ENCODE measurements at places on chromosomes 11 and 22. TPM values are rescaled to one million over a fixed set of nuclear protein-coding genes. Genes with fewer than 3 reads are reported as not detected.
A peak's percentile ranks its signal among the peaks of the same experiment; 100 is the strongest.

DNA sequence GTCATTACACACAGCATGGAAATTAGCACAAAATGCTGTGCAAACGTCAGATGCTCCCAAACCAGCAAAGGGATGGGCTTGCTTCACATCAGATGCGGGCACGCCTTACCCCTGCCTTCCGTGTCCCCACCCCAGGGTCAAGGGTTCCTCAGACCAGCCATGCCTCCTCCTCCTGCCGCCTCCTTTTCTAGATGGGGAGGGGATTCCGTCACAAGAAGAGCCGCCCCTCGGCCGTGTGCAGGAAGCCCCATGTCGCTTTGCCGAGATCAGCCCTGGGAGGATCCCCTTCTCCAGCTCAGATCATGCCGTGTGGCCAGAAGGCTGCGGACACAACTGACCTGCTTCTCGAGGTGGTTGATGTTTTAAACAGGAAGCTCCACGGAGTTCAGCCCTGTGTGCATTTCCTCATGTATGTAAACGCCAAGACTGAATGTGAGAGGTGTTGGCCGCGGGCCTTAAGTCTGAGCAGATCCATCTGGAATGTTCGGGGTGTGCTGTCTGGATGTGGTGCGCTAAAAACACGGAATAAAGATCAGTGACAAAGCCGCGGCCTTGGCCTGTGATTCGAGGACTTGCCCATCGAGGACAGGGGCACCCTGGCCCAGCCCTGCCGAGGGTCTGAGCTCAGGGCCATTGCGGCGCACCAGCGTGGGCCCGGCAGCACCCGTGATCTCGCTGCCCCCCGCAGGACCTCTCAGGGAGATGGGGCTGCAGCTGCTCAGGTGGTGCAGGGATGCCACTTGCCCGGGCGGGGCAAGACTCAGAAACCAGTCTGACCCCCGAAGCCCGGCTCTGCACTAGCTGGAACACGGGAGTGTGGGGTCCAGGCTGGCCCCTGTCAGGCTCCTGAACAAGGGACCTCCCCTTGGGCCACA, 412.9 kb downstream of the TBC1D22A start:
- H3K27me3 ChIP-seq, result no peaks in the 10 kb centered on the region
- no peak overlapping the region for H3K27ac ChIP-seq
- peaks cover 9% of the 10 kb centered on the region for H3K4me1 ChIP-seq
- H3K4me3 ChIP-seq, result no peak overlapping the region
- H3K36me3 ChIP-seq, result peaks cover 57% of the 10 kb centered on the region

DNA sequence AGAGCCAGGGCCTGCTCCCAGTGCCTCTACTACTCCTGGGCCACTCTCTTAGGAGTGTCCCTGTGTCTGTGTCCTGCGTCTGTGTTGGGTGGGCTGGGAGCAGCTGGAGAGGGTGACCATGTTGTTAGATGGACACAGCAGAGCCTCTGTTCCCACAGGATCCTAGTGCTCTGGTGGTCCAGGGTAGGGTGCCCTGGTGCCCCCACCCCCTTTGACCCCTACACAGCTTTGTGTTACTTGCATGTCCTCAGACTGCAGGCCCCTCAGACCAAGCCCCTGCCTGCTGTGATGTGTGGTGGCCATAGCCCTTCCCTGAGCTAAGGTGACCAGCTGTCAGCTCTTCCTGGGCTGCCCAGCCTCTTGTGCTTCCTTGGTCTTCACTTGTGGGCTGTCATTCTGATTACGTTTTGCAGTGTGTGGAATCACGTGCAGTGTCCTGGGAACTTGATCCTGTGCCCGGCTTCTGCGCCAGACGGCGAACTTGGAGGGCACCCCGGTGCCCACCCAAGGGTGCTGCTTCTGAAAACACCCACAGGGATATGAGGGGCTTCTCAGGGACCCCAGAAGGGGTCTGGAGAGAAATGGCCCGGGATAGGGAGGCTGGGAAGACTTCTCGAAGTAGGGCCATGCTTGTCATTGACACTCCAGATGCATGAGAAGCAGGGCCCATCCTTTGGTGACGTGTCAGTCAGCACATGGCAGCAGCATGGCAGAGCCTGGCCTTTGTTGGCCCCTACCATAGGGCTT, 1.5 kb downstream of the TANGO2 start:
- peaks cover 1% of the 10 kb centered on the region for H3K27me3 ChIP-seq
- peaks cover 6% of the 10 kb centered on the region for H3K36me3 ChIP-seq
- peak overlapping the region; percentile 0 for H3K27ac ChIP-seq
- peaks cover 43% of the 10 kb centered on the region for H3K4me1 ChIP-seq
- H3K4me3 ChIP-seq, result no peak overlapping the region
- no peak for DNase-seq

The OR5B21 gene
- not detected for total RNA-seq

The UPK3A gene
- 0.28 TPM for total RNA-seq

GRCh38 chr11:61567286-61568061, 13.4 kb downstream of the SYT7 start:
- DNase-seq, result no peak
- no peak overlapping the region for H3K4me3 ChIP-seq
- H3K27ac ChIP-seq, result no peak overlapping the region
- peaks cover 25% of the 10 kb centered on the region for H3K4me1 ChIP-seq
- peaks cover 3% of the 10 kb centered on the region for H3K36me3 ChIP-seq
- H3K27me3 ChIP-seq, result peaks cover 18% of the 10 kb centered on the region

GRCh38 chr11:11381471-11382105, 28.5 kb upstream of the CSNK2A3 start:
- peaks cover 7% of the 10 kb centered on the region for H3K36me3 ChIP-seq
- no peak overlapping the region for H3K4me3 ChIP-seq
- no peak for DNase-seq
- no peak overlapping the region for H3K27ac ChIP-seq
- H3K4me1 ChIP-seq, result peaks cover 12% of the 10 kb centered on the region

GRCh38 chr22:42131562-42131961, 952 bp upstream of the CYP2D6 start:
- peaks cover 19% of the 10 kb centered on the region for H3K36me3 ChIP-seq
- peaks cover 4% of the 10 kb centered on the region for H3K4me1 ChIP-seq
- no peak overlapping the region for H3K4me3 ChIP-seq

The OR6A2 gene
- 0.11 TPM for total RNA-seq

DNA sequence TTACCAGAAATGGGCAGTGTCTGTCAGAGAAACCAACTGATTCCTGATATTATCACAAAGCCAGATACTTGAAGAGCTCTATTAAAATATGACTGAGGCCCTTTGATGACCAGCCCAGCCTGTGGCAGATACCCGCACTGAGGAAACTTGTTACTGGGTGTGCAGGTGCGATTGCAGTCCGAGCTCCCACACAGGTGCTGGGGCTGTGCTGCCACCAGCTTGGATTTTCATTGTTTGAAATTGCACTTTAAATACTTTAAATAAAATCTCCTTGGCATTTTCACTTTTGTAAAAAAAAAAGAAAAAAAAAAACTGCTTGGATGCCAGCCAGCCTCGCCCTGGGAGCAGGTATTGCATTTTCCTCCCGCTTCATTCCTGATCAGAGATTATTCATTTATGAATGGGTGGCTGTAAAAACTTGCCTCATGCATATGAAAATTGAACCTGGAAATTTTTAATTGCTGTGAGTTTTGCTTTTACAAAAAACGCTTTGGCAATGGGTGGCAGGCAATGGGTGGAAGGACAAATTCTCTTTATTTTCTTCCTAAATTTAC, 21.2 kb downstream of the EHF start:
- no peak for DNase-seq
- H3K27ac ChIP-seq, result no peak overlapping the region
- peaks cover 30% of the 10 kb centered on the region for H3K4me1 ChIP-seq
- no peak overlapping the region for H3K4me3 ChIP-seq

- no peak overlapping the region for H3K4me3 ChIP-seq
- H3K4me1 ChIP-seq, result peaks cover 32% of the 10 kb centered on the region
- peaks cover 16% of the 10 kb centered on the region for H3K27me3 ChIP-seq
- no peaks in the 10 kb centered on the region for H3K36me3 ChIP-seq
- DNase-seq, result no peak
Observed at GRCh38 chr11:46240371-46240770, 37.1 kb upstream of the CREB3L1 start.

The MMP3 gene
- total RNA-seq, result not detected

The KCNK4 gene
- total RNA-seq, result 3.2 TPM

DNA sequence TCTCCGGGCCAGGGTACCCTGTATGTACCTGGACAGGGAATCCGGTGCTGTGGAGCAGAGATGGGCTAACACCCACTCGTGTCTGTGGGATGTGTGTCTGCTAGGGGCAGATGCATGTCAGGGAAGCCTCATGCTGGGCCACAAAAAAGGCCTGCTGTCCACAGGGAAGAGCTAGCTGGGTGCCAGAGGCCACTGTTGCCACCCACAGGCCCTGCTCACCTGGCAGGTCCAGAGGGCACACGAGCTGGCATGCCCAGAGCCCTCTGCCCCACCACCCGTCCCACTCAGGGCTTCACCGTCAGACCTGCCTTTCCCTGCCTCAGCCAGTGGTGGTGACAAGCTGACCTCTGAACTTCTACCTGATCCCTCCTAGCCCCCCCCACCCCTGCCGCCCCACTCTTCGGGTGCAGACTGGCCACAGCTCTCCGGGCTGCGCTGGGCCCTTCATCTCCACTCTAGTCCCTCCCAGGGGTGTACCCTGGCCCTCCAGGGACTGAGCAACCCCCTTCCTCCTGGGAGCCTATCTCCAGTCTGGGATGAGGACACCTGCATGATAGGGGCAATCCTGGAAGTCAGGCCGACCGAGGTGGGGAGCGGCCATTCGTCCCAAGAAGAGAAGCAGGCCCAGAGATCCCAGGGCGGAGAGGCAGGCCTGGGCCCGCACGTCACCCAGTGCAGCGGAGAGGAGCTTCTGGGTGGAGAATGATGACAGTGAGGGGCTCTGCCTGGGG, 1.4 kb downstream of the SLC25A22 start:
- H3K36me3 ChIP-seq, result peaks cover 71% of the 10 kb centered on the region
- peaks cover 44% of the 10 kb centered on the region for H3K4me1 ChIP-seq
- H3K27me3 ChIP-seq, result no peaks in the 10 kb centered on the region
- H3K27ac ChIP-seq, result peak overlapping the region; percentile 96
- no peak for DNase-seq

DNA sequence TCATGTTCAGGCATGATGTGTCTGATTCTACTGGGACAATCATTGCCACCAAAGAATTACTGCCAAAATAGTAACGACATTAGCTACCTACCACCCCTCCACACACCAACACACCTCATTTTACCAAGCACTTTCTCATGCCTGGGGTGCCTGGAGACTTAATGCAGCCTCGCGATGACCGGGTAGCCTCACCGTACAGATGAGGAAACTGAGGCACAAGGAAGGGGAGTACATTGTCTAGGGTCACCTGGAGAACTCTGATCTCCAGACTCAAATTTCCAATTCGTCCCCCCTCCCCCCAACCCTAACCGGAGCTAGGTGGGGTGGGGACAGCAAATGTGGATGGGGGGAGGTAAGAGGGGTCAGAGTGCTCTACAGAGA, 2.7 kb upstream of the RTN4RL2 start:
- no peak overlapping the region for H3K4me3 ChIP-seq
- no peak for DNase-seq
- H3K27me3 ChIP-seq, result peaks cover 55% of the 10 kb centered on the region
- H3K4me1 ChIP-seq, result peaks cover 49% of the 10 kb centered on the region

GRCh38 chr11:46102843-46103242, 18.4 kb downstream of the PHF21A start:
- DNase-seq, result no peak
- no peak overlapping the region for H3K27ac ChIP-seq
- no peak overlapping the region for H3K4me3 ChIP-seq
- H3K27me3 ChIP-seq, result no peaks in the 10 kb centered on the region

GRCh38 chr11:86978756-86979608, 23.8 kb upstream of the FZD4 start:
- H3K4me3 ChIP-seq, result no peak overlapping the region
- no peaks in the 10 kb centered on the region for H3K27me3 ChIP-seq
- H3K27ac ChIP-seq, result no peak overlapping the region
- H3K36me3 ChIP-seq, result no peaks in the 10 kb centered on the region
- no peaks in the 10 kb centered on the region for H3K4me1 ChIP-seq

The H19 gene
- 1,727 TPM for total RNA-seq

DNA sequence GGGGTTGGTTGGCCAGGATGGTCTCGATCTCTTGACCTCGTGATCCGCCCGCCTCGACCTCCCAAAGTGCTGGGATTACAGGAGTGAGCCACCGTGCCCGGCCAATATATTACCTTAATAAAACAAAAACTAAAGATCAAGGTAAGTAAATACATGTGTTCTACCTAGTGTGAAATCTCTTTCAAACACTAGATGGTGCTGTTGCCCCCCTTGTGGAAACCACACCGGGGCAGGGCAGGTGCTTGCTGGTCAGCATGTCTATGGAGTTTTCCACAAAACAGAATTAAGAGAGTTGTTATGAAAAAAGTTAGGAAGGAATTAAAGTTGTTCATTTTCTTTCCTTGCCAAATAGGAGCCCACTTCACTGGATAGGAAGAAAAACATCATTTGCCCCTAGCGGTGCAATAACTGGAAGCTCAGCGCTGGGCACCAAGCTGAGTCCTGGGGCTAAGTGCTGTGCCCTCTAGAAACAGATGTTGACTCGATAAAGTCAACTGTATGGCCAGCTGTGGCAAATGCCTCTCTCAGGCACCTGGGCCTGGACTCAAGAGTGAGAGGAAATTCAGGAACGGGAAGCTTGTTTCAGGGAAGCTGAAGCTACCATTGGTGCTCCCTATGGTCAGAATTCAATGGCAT, 6.3 kb upstream of the KCNJ5 start:
- H3K36me3 ChIP-seq, result no peaks in the 10 kb centered on the region
- peaks cover 3% of the 10 kb centered on the region for H3K4me1 ChIP-seq
- H3K27ac ChIP-seq, result no peak overlapping the region
- no peak overlapping the region for H3K4me3 ChIP-seq
- DNase-seq, result peak; percentile 75

- DNase-seq, result no peak
- H3K27ac ChIP-seq, result no peak overlapping the region
- no peaks in the 10 kb centered on the region for H3K27me3 ChIP-seq
- peaks cover 11% of the 10 kb centered on the region for H3K4me1 ChIP-seq
- no peaks in the 10 kb centered on the region for H3K36me3 ChIP-seq
Observed at GRCh38 chr22:47372596-47373385, 610.3 kb downstream of the TBC1D22A start.

DNA sequence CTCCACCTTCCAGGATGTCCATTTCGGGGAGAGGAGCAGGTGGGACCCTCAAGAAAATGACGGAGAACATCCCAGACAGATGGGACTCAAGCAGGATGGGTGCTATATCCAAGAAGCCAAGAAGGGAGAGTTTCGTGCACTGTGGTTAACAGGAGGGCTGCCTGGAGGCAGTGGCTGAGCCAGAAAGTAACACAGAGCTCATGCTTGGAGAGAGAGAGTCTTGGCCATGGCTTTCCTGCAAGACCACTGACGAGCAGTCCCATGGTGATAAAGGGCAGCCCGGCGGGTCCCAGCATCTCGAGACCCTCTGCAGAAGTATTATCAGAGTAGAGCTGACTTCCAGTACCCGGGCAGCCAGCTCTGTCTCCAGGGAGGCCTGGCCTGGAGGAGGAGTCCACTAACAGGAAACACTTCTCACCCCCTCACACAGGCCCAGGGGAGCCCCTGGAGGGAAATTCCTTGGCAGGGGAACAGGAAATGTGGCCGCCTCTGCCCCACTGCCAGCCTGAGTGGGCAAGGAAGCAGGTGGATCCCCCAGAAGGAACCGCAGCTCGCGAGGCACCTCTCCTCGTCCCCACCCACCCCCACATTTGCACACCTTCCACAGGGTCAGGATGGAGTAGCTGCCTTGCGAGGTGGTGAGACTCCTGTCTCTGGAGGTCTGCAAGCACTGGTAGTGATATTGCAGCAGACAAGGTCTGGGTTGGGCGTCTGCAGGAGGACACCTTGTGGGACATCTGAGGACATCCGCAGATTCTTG, 32.2 kb downstream of the CYTH4 start:
- H3K4me1 ChIP-seq, result peaks cover 27% of the 10 kb centered on the region
- no peak for DNase-seq
- H3K27me3 ChIP-seq, result no peaks in the 10 kb centered on the region
- H3K27ac ChIP-seq, result no peak overlapping the region
- H3K4me3 ChIP-seq, result no peak overlapping the region

GRCh38 chr11:125624756-125625213, at the start of gene CHEK1:
TSS of gene CHEK1 (plus strand) at chr11:125625163. CDS start at chr11:125626769, 1,606 bp downstream.
- peak within 1 kb of the TSS; percentile 99 for H3K27ac ChIP-seq
- DNase-seq, result no peak
- peaks cover 12% of the 10 kb centered on the region for H3K36me3 ChIP-seq
- peaks cover 20% of the 10 kb centered on the region for H3K4me1 ChIP-seq
